ENCODE measurements at places on chromosomes 7 and 10.

DNA sequence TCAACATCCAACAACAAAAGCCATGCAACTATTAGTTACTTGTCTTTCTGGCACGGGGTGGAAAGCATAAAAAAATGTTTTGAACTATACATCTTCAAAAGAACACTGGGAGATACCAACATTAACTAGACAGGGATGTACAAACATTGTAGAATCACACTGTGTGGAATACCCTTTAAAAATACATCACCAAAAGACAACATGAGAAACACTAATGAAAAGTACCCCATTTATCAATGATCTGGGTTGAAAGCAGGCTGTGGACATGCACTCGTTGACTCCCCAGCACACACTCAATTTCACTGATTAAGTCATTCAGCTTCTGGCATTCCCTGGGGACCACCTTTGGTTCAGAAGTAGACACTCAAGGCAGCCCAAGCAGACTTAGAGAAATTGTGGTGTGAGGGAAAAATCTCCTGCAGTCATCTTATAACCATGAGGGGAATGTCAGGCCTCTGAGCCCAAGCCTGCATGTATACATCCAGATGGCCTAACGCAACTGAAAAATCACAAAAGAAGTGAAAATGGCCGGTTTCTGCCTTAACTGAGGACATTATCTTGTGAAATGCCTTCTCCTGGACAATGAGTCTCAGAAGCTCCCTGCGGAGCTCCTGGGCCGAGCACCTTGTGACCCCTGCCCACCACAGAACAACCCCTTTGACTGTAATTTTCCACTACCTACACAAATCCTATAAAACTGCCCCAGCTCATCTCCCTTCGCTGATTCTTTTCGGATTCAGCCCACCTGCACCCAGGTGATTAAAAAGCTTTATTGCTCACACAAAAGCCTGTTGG, 53.0 kb downstream of the CACUL1 start:
- DNase-seq, result no peak

GRCh38 chr10:77087366-77087765, 550.2 kb downstream of the KCNMA1 start:
- DNase-seq, result no peak

- no peak for DNase-seq
These were observed 173.5 kb downstream of the KCNMA1 start for GRCh38 chr10:77463967-77464745.

GRCh38 chr10:50613726-50614443, 9.9 kb downstream of the SGMS1 start:
- no peak for DNase-seq

DNA sequence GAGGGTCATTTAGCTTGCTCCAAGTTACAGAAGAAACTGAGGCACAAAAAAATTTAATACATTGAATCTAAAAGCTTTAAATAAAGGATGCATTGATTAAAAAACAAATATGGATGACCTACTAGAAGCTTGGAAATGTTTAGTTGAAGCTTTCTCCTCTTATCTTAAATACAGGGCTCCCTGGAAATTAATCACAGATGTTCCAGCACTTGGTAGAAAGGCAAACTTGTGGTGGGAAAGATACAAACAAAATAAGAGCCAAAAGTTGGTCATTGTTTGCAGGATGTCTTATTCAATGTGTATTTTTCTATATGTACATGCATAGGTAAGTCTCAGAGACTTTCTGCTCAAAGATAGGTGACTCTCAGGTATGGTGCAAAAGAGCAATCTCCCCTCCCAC, 40.7 kb upstream of the LYZL1 start:
- DNase-seq, result no peak

DNA sequence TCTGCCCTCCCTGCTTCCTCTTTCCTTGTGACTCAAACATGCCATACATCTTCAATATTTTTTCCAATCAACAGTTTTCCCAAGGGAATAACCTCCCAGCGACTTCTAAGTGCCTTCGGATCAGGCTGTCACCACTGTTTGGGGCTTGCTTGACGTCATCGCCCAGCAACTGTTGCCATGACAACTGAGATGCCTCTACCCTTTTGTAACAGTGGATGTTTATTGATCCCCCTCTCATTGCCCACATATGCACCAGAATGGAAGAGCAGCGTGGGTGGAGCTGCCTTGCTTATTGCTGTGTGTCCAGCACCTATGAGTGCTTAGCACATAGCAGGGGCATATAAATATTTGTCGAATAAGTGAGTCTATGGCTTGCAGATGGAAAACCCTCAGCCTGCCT, 14.4 kb downstream of the FFAR4 start:
- DNase-seq, result no peak

DNA sequence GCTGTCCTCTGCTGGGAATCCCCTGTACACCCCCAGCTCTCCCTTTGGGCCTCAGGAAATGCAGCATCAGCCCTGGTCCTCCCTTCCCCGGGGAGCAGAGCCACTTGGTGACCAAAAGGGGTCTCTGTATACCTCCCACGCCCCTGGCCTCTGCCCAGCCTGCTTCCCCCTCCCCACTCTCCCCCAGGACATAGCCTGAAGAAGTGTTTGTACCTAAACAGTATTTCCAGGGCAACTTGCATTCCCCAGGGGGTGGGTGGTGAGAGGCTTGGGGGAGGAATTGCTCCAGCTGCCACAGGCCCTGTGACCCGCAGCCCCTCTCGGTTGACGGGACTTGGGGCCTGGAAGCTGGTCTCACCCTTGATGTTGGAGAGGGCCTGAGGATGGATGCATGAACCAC, 39.3 kb downstream of the TMEM270 start:
- DNase-seq, result no peak
